ENCODE measurements at places on chromosomes 1 and 21.

DNA sequence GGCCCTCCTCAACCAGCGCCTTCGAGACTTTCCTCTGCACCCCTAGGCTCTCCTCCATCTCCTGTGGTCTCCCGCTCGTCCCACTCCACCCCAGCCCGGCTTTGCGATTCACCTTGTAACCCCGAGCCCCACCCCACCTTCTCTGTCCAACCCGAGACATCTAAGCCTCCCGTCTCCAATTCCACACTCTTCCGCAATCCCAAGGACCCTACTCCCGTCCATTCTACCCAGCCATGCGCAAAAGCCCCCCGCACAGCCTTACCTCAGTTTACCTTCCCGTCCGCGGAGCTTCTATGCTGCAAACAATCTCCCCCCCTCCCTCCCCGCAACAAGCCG lies 174 bp downstream of the SH3BP5L start:
- DNase-seq = no peak

GRCh38 chr1:115547696-115548095 lies 94.1 kb upstream of the VANGL1 start:
- no peak for DNase-seq

- DNase-seq = no peak
Observed at GRCh38 chr1:179958359-179958758, 3.7 kb downstream of the CEP350 start.

GRCh38 chr1:219209578-219209977 lies 35.9 kb downstream of the LYPLAL1 start:
- no peak for DNase-seq

GRCh38 chr21:25939396-25939761 lies 204.6 kb downstream of the GABPA start:
- DNase-seq = no peak

DNA sequence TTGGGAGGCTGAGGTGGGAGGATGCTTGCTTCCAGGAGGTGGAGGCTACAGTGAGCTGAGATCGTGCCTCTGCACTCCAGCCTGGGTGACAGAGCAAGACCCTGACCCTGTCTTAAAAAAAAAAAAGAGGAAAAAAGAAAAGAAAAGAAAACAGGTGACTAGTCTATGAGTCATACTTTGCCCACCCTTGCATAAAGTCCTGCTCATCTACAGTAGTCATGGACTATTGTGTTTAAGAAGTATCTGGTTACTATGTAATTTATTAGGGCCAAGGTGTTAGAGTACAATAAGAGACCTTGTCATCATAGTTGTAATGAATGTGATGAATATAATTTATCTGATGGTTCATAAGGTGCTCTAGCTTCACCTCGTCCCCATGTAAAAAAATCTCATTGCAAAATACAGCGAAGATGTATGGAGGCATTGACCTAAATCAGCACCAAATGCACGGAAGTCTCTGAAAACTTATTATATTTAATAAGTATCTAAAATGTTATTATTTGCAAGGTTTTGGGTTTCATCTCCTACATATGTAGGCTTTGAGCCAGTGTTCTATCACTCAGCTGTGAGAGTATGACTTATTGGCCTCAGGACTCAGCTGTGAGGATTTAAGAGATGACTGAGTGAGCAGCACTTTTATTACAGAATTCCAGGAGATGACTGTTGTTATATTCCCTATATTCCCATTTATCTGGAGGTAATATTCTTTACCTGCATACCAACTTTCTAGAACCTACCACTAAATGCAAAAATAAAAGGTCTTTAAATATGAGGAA lies 19.9 kb upstream of the KCNJ6 start:
- DNase-seq = no peak

- DNase-seq = no peak
Observed at GRCh38 chr1:155080312-155081228, 1.9 kb downstream of the EFNA3 start.

DNA sequence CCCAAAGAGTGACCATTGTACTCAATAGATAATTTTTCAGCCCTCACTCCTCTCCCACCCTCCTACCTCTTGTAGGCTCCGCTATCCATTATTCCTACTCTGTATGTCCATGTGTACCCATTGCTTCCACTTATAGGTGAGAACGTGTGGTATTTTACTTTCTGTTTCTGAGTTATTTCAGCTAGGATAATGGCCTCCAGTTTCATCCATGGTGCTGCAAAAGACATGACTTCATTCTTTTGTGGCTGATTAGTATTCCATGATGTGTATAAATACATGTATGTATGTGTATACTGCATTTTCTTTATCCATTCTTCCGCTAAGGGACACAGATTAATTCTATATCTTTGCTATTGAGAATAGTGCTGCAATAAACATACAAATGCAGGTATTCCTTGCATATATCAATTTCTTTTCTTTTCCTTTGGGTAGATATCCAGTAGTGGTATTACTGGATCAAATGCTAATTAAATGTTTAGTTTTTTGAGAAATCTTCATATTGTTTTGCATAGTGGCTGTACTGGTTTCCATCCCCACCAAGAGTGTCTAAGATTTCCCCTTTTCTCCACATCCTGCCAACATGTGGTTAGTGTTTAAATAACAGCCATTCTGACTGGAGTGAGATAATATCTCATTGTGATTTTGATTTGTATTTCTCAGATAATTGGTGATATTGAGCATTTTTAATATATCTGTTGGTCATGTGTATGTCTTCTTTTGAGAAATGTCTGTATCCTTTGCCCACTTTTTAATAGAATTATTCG lies 4.9 kb downstream of the LY9 start:
- no peak for DNase-seq

GRCh38 chr1:70462611-70463010 lies 51.5 kb downstream of the CTH start:
- DNase-seq = no peak

DNA sequence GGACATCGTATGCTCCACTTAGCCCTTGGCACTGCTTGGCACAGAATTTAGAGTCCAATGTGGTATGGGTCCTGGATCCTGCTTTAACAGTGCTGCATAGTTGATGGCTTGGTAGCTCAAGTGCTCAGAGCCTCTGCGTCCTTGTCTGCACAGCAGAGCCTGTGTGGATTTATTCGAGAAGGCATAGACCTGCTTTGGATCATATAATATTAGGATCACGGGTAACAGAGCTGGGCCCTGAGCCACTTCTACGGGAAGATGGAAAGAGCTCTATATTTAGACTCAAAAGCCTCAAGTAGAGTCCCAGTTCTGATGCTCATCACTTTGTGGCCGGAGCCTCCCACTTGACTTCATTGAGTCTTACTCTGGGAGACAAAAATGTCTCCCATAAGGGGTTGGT lies 164.4 kb upstream of the EDN2 start:
- no peak for DNase-seq

DNA sequence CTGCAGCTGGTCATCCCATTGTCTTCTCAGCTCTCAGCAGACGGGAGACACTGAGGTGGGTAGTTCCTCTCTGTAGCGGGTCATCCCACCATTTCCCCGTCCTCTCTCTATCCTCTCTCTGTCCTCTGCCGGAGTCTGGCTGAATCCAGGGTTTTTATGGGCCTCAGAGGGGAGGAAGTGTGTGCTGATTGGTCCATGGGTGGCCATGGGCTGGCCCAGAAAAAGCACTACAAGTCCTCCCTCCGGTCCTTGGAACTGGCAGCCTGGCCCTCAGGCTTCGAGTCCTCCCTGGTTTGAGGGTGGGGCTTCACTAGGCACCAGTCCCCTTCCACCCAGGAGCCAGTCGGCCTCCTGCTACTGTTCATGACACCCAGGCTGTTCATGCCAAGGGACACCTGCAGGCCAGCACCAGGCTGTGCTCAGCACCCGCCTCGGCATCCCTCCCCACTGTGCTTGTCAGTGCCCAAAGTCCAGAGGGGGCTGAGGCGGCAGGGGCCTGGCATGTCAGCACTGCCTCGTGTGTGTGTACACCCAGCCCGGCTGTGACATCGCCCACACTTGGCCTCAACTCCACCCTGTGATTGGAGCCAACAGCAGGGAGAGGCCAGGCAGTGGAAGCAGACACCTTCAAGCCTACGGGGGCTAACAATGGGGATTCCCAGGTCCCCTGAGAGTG lies 23.0 kb upstream of the LRRC8C start:
- DNase-seq = no peak

GRCh38 chr1:86377341-86377740 lies 18.8 kb downstream of the ODF2L start:
- DNase-seq = no peak

DNA sequence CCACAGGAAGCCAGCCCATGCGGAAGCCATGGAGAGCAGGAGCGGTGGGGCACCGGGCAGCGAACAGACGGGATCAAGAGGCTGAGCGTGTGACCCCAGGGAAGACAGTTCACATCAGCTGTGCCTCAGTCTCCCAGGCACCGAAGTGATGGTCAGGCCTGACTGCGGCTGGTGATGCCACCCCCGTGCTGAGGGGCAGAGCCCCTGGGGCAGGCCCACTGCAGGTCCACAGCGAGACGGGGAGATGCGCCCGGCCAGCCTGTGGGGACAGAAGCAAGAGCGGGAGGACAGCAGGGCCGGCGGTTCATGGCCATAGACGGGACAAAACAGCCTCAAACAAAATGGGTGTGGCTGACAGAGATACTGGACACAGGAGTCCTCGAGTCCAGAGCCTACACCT lies 93.8 kb downstream of the RIPK4 start:
- no peak for DNase-seq

DNA sequence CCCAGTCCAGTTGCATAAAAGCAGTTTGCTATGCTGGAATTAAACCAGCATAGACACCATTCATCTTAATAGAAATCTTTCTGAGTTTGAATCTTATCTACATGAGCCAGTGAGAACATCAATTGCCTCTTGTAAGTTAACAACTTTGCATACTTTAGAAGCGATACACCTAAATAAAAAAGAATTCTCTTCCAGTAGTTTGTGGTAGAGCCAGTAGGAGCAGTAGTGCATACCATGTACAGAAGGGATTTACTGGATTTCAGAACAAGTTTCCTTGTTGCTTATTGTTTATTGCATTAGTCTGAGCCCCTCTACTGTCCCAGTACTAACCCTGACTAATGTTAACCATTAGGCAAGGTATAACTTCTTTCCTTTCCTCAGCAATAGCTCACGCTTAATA lies 313.1 kb downstream of the TGFB2 start:
- no peak for DNase-seq

DNA sequence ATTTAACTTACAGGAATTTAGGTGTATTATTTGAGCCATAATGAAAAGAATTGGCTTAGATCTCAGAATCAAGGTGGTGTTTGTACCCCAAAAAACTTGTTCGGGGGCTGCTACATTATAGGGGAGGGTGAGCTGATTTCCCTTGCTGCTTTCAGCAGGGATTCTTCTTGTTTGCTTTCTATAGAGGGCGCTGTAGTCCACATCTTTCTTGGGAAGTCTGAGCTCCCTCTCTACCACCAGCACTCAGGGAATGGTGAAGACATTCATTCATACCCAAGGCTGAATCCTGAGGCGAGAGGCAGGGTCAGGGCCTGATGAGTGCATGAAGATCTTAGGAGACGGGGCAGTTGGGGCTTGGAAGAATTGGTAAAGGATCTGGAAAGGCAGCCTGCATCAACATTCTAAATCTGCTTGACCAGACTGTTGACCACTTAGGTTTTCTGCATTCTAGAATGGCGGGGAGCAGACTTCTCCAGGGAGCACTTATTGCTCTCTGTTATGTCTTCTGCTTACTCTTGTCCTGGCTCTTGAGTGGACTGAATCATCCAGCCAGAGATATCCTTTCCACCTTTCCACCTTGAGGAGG lies 18.9 kb downstream of the SPATA46 start:
- no peak for DNase-seq

DNA sequence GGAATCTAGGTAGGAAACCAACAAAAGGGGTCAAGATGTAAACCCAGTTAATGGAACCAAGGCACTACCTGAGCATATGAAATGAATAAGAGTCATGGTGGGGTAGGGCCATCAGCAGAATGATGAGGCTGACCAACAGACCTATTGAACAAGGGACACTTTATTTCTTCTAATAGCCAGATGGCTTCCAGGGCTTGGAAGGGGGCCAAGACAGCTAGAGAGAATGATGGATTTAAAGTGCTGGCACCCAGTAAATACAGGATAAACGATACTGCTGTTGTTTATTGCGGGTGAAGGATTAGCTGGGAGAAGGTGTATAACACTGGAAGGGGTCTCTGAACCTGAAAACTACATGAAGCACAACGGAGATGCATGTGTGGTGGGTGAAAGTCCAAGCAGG lies 15.6 kb downstream of the DDAH1 start:
- no peak for DNase-seq

DNA sequence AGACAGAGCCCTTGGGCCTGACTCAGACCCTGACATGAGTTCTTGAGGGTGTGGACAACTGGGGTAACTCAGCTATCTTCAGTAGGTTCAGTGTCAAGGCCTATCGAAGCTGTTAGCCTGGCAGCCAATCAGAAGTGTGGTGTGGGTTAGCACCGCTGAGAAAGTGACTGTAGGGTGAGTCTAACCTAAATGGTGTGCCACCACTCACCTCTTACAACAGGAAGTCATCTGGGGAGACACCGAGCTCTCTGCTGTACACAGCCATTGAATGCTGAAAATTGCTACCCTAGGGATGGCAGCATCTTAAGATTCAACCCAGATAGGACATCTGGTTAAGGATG lies 44.6 kb downstream of the RASSF5 start:
- DNase-seq = no peak

GRCh38 chr1:231049121-231049979 lies 9.3 kb upstream of the FAM89A start:
- no peak for DNase-seq

DNA sequence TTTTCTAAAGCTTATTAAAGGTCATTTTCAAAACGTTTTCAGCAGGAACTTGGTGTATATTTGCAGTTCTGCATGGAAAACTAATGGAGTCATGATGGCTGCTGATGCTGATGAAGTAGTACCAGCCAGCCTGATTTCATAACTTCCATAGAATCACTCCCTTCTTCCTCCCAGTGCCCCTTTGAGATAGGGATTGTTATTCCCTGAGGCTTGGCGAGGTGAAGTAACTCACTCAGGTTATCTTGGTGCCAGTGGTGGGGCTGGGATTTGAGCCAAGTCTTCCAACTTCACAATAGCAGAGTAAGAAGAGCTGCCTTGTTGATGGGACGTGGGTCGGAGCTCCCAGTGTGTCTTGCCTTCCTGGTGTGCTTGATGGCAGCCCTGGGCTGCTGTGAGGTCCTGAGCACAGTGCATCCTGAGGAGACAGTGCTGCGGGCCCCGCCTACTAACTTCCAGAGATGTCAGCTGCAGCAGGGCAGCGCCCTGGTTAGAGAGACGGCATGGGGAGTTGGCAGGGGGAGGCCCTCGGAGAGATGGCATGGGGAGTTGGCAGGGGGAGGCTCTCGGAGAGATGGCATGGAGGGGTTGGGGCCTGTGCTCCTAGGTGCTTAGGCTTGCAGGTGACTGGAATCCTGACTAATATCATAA lies 92.6 kb downstream of the PCBP3 start:
- no peak for DNase-seq

Measured in GM13977 (cell line).